RWPE1 (cell line): ENCODE measurements at places on chromosomes 6 and 20.

- DNase-seq, result peak; percentile 61
Measured at GRCh38 chr20:539848-540247, 3.7 kb downstream of the CSNK2A1 start.

- no peak for DNase-seq
Measured at GRCh38 chr20:63172726-63173125, 43.2 kb downstream of the YTHDF1 start.

DNA sequence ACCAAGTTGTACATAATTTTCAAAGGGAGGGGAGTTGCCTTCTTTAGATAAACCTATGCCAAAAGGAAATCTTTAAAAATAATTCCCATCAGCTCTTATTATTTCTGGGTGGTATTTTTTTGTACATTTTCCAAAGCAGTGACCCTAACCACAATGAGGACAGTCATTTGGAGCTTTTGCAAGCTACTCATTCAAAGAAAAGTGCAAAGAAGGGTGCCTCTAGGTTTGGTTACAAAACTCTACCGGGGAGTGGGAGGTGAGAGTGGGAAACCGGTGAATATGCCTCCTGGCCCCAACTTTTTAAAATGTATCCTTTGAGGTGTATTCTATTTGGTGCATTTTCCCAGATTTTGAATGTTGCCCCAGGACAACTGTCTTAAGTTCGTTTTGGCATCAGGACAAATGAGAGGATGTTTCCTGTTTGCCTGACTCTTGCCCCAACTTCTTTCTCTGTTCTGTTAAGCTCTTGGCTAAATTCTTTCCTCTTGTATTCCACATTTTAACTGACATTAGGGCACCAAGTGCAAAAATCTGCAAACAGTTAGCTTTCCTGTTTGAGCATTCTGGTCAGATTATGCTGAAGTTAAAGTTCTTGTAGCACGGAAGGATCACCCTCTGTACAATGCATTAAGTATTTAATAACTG, 78.9 kb downstream of the SLX4IP start:
- no peak for DNase-seq

- DNase-seq, result no peak
Measured at GRCh38 chr6:10518557-10519407, 2.4 kb upstream of the GCNT2 start.

DNA sequence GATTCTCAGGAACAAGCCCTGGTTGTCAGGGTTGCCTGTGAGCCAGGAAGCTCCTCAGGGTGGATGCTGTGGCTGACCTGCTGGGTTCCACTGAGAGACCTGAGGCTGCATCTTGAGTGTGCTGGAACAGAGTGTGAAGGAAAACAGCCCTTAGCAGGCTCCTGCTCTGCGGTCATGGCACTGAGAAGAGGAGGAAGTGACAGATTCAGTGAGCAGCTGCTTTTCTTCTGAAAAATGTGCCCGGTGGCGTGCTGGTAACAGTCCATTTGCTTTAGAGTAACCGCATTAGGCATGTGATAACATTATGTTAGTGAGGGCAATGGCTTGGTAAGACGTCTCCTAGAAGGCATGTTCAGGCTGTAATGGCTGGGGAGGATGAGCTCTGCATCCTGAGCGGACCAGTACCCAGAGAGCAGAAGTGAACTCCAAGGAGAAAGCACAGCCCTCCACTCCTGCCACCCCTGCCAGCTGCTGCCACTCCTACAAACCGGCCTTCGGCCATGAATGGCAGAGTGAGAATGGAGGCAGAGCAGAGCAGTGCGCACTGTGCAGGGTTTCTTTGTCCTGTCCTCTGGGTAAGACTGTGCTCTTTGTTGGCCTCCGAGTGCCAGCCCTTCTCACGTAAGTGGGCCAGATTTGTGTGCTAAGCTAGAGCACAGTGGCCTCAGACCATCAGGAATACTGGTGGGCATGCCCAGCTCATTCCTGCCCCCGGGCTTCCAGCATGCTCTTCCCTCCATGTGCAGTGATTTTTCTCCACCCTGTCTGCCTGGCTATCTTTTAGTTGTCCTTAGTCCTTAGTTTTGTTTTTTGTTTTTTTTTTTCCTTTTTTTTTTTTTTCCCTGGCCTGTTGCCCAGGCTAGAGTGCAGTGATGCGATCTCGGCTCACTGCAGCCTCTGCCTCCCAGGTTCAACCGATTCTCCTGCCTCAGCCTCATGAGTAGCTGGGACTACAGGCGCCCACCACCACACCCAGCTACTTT, 98.1 kb upstream of the VSTM2L start:
- DNase-seq, result no peak

DNA sequence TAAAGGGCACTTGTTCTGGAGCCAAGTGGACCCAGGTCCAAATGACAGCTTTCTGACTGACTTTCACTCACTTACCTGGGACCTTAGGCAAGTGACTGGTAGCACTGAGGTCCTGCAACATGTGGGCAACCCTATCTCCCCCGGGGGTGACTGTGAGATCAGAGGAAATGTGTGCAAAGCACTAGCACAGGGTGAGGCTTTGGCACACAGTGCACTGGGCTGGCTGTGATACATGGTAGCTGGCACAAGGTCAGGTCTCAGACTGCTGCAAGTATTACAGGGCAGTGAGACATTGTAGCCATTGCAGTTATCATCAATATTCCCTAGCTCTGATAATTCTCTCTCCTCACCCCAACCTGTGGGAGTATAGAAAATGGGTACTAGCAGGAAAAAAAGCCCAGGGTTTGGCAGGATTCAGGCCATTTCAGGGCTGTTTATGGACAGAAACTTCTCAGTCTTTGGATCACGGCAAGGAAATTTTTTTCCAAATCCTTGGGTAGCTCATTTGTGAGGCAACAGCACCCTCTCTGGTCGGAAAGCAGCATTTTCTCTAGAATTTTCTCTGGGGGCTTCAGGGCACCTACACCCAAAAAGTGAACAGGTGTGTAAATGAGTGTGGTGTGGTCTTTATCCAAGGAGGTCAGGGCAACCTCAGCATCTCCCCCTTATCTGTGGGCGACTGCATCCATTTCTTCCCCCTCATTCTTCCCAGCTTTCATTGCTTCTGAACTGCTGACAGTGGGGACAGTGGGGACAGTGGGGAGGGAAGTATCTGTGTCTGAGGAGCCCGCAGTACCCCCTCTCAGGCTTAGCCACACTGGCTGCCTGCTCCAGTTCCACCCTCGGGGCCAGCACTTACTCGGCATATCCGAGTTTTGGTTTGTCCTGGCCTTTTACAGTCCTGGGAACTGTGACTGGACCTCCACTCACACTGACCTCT, 148.7 kb upstream of the PHACTR3 start:
- DNase-seq, result peak; percentile 64

DNA sequence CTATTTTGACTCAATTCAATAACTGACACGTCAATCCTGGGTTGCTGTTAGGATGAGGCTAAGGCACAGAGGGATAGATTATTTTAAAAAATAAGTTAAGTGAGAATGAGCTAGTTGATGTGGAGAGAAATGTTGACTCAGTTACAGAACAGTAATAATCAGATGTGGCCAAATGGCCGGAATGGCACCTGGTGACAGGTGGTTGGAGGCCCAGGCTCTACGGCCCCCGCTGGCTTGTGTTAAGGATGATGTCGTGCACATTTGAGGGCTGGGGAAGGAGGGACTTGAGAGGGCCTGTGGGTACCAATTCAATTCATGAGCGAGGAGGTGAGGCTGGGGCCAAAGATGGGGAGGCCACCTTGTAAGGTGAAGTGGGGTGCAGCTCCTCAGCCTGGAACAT, 31.7 kb downstream of the APCDD1L start:
- no peak for DNase-seq

DNA sequence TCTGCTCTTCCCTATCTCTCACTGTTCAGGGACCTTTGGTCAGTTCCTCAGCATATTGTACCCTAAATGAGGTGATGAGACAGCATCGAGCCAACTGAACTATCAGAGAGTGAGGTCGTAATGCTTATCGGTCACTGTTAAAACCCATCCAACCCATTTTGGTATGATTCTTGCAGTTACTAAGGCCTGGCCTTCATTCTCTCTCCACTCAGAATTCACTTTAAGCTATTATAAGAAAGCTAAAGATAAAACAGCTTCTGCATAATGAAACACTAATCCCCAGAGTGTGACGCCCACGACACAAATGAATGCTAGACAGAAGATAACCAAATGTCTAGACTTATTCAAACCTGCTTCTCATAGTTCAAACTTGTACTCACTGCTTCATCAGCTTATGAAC, 175.8 kb downstream of the GMPR start:
- DNase-seq, result no peak

GRCh38 chr6:68891419-68891818, 256.3 kb downstream of the ADGRB3 start:
- peak; percentile 3 for DNase-seq

DNA sequence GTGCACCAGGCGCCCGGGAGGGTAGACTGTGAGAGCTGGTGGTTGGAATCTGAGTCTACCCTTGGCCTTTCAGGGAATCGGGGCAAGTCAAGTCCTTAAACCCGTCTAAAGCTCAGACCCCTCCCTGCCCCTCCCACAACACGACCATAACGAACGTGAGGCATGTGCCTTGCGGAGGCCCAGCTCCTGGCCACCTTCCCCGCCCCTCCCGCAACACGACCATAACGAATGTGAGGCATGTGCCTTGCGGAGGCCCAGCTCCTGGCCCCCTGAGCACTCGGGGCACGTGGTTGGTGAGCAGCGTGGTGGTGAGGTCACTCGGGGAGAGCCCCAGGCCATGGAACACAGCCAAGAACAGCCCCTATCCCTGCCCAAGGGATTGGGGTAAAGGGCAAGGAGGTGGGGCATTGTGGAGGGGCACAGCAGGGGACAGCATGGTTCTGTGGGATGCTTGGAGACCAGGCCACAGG, 132.2 kb downstream of the TAF4 start:
- DNase-seq, result no peak

DNA sequence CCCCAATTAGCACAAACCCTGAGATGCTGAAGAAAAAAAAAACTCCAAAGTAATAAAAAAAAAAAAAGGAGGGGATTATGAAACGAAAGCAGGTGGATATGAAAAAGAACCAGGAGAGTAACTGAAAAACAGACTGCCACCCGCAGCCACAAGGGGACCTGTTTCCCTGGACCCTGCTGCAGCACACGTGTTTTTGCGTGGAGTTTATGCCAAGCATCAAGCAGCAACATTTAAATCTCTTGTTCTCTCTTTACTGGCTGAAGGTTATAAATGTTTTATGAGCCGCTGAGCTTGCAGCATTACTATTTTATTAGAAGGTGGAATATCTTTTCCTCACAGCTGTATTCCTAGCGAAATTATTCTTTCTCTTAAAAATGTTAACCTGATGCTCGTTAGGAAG, 131.6 kb upstream of the OLIG3 start:
- DNase-seq, result peak; percentile 4

DNA sequence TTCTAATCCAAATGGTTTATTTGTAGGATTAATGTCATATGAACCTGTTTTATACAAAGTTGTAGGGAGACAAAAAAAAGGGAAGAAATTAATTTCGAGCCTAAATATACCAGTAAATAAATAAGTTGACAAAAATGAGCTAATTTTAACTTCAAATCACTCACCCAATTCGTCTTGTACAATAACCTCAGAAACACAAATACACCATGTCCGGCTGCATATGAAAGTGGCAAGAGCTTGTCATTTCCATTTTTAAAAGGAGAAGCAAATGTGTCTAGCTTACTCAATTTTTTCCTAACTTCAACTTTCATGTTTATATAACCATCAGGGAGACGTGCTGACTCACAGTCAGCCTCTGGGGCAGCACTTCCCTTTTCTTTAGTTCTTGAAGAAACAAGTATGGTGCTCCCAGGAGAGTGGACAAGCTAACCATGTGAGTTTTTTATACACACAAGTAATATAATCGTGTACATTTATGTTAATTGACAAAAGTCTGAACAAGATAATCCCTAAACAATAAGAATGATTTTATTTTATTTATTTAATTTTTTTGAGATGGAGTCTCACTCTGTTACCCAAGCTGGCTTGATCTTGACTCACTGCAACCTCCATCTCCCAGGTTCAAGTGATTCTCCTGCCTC, 55.5 kb upstream of the SGK1 start:
- peak; percentile 42 for DNase-seq

GRCh38 chr20:618980-619379, 8.9 kb upstream of the TCF15 start:
- DNase-seq, result no peak

GRCh38 chr6:122995921-122996793, at the start of gene CLVS2:
Gene CLVS2 (plus strand): TSS chr6:122996235. CDS start chr6:122997778, 1,543 bp downstream.
- peak; percentile 8 for DNase-seq

GRCh38 chr6:128259029-128259724, 261.2 kb downstream of the PTPRK start:
- no peak for DNase-seq

DNA sequence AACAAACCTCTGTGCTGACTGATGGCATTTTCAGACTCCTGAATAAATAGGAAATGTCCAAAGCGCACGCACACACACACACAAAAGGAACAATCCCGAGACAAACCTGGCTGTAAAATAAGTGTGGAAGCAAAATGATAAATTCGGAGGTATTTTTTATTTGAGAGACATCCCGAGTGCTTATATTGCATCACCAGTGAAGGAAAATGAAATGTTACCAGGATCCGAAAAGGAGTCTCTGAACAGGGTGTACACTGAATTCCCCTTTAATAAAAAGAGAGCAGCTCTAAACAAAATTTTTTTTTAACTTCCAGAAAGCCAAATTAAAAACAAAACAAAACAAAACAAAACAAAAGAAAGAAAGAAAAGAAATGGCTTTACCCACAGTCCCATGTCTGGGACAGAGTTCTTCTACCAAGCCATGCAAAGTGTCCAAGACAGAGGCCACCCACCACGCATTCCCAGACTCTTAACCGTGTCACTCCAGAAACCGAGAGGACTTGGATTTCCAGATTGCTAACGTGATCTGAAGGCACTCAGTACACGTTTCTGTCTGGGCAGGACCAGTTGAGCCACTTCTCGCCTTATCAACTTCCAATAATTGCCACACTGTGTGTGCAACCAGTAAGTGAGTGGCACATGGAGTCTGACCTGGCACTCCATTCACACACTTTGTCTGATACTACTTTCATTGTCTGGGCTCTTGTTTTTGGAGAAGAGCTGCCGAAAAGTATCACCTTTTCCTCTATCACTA, 817 bp downstream of the ME1 start:
- peak; percentile 35 for DNase-seq

DNA sequence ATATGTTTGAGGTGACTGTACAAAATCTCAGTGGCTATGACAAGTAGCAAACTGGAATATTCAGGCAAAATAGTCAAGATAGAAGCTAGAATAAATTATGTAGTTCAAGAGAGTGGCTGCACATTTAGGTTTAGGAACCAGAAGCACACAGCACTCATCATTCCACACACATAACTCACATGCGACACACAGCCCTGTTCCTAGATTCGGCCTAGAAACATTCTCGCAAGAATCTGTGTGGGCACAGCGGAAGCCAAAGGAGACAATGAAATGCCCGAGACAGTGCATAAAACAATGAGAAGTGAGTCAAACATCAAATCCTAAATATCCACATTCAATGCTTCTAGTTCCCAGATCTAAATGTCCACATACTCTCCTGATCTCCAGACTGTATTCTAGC, 9.5 kb upstream of the SUPT3H start:
- no peak for DNase-seq

- DNase-seq, result no peak
Measured at GRCh38 chr6:31081872-31082271, 30.5 kb downstream of the C6orf15 start.

- DNase-seq, result no peak
Measured at GRCh38 chr6:107217248-107217647, 101.9 kb upstream of the BEND3 start.

- peak; percentile 86 for DNase-seq
Measured at GRCh38 chr20:63082308-63082938, 75.7 kb upstream of the BHLHE23 start.
